ENCODE measurements at places on chromosomes 7 and 10.

DNA sequence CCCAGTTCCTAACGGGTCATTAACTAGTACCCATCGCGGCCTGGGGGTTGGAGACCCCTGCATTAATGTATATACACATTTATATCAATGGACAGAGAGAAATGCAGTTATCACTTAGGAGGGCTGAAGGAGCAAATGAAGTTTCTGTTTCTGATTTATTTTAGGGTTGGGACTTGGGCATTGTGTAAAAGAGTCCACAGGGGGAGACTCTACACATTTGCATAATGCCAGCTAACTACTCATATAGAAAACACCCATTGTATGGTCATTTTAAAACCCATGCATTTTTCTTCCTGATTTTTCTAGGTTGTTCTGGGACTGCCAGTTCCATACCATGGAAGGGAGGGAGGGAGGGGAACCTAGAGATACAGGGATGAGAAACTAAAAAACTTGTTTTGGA, 23.5 kb downstream of the BCCIP start:
- no peak for DNase-seq

DNA sequence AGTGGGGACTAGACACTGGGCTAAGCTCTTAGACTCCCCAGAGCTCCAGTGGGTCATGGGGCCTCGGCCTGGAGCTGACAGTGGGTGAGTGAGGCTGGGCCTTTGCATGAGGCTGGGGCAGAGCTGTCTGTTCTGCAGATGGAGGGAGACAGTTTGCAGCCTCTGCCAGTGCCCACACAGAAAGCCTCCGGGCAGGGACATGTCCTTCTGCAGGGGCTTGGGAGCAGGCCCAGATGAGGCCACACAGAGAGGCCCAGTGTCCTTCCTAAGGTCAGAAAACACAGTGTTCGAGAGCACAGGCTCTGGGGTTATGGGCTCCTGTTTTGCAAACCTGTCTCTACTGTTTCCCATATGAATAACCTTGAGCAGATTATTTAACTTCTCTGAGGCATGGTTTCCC, 25.1 kb upstream of the HK1 start:
- no peak for DNase-seq

- DNase-seq, result no peak
Measured at GRCh38 chr7:857661-858060, 18.7 kb upstream of the GET4 start.

- DNase-seq, result no peak
Measured at GRCh38 chr7:28754027-28754426, 204.1 kb downstream of the TRIL start.

DNA sequence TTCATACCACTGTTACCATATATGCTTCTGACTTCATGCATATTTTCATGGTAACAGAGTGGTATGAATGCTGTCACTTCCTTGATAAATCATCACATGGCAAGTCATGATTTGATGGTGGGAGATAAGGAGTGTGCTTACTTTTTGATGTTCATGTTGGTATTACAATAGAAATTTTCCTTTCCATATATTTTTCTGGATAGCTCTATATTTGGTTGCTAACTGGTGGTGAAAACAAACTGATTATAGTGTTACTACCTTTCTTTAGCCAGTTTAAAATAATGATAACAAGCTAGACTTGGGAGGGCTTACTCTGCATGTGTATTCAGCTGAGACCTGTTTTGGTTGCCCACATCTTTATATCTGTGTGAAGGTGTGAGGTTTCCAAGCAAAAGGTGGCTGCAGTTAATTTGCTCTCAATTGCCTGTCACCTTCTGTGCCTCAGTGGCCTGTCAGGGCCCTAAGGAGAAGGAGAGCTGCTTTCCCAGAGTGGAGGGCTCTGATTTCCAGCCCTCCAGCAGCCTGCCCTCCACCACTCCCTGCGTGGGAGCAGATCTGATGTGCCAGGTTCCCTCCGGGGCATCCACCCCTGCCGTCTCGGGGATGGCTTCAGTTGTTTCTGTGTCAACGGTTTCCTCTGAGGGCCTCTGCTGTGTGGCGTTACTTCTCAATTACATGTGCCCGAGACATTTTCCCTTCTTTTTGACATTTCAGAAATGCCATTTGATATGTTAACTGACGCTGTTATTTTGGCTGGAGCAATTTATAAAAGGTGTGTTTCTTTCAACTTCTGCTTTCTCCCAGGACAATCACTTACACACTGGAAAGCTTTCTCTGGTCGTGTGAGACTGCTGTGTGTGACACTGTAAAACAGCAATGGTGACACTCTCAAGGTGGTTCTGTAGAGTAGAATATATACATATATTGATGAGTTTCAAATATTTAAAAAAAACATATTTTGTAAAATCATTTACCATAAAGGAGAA, 107.7 kb upstream of the KLF6 start:
- no peak for DNase-seq

DNA sequence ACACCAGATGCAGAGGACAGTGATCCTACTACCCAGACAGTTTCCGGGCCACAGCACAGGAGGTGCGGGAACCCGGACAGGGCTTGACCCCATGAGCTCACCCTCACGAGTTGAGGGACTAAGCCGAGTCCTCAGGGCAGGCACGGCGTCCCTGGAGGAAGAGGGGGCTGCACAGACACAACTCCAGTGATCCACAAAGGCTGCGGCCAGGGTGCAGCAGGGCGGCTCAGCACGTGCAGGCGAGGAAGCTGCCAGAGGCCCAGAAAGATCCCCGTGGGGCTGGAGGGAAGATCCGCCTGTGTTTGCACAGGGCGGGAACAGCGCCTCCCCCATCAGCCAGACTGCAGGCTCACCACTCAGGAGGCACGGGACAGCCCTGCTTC, 45.9 kb upstream of the TMEM72 start:
- no peak for DNase-seq

GRCh38 chr7:132656846-132657776, 80.8 kb upstream of the PLXNA4 start:
- DNase-seq, result no peak

- DNase-seq, result no peak
Measured at GRCh38 chr7:146414373-146414772, 297.8 kb downstream of the CNTNAP2 start.

- peak; percentile 52 for DNase-seq
Measured at GRCh38 chr7:132430861-132431822, 145.1 kb downstream of the PLXNA4 start.

DNA sequence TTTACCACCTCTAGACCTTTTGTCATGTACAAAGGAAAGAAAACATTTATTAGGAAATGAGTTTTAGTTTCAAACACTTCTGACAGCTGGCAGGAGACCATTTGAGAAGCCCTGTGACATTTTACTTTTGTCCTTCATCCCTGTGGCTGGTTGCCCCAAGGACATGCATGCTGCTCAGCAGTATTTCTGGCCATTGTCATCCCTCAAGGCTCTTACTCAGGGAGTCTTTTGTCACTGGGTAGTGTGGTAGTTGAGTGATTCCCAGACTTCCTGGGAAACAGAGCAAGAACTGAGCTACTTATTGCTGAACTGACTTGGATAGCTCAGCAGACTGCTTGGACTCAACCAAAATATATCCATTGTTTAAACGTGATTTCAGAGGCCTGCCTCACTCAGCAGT, 142.8 kb downstream of the LRRC4 start:
- DNase-seq, result no peak

DNA sequence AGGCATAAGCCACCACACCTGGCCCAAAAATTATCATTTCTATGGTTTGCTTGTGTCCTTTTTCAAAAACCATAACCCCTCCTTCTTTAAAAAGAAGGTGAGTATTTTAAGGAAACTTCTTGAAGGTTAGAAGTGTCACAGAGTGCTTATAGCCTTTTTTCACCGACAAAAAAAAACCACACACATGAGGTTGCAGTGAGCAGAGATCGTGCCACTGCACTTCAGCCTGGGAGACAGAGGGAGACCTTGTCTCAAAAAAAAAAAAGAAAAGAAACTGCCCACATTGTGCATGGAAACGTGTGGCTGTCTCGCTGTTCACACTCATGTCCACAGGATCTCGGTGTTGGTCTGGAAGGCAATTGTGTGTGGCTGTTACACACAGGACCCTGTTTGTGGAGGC, 157.4 kb upstream of the PFKP start:
- DNase-seq, result no peak

GRCh38 chr10:118827053-118827452, 72.3 kb upstream of the CACUL1 start:
- no peak for DNase-seq

- no peak for DNase-seq
Measured at GRCh38 chr10:100827819-100828737, 82.7 kb downstream of the PAX2 start.

GRCh38 chr7:23863209-23863787, 153.3 kb downstream of the STK31 start:
- DNase-seq, result no peak

DNA sequence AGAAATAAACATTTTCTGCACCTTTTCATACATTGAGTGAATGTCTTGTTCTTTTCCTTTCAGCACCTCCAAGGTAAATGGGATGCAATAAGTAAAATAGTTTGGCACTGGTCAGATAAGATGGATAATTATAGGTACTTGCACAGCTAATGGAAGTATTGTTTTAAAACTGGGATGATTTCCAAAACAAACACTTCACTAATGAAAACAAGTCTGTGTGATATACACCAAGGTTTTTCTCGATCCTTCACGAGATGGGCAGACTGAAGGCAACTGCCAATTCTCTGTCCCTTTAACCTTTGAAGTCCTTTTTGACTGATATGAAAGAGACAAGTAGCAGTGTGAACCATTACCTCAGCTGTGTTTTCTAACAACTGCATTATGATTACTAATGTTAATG, 423.8 kb downstream of the GFRA1 start:
- no peak for DNase-seq

GRCh38 chr7:151437866-151438516, 1.9 kb downstream of the CRYGN start:
- DNase-seq, result no peak

DNA sequence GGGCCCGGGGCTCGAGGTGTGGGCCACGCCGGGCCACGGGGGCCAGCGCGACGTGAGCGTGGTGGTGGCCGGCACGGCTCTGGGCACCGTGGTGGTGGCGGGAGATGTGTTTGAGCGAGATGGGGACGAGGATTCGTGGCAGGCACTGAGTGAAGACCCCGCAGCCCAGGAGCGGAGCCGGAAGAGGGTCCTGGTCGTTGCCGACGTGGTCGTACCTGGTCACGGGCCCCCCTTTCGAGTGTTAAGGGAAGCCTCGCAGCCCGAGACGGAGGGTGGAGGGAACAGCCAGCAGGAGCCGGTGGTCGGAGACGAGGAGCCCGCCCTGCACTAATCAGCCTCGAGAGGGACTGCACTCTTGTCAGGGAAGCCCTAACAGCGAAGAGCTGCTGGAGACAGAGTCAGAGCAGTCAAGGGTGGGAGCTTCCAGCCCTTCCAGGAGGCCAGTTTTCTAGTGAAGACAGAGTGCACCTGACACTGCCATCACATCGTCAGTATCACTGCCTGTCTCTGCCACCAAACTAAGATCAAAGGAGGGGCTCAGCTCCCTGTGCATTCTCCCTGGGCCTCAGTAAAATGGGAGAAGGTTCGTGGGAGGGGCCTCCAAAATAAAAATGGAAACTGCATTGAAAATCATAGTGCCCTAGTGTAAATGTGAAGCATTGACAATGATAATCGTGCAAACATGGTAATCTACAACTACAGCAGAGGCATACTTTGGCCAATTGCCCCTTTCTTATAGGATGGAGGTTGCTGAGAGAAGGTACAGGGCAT, 1.3 kb downstream of the MBLAC1 start:
- DNase-seq, result no peak

DNA sequence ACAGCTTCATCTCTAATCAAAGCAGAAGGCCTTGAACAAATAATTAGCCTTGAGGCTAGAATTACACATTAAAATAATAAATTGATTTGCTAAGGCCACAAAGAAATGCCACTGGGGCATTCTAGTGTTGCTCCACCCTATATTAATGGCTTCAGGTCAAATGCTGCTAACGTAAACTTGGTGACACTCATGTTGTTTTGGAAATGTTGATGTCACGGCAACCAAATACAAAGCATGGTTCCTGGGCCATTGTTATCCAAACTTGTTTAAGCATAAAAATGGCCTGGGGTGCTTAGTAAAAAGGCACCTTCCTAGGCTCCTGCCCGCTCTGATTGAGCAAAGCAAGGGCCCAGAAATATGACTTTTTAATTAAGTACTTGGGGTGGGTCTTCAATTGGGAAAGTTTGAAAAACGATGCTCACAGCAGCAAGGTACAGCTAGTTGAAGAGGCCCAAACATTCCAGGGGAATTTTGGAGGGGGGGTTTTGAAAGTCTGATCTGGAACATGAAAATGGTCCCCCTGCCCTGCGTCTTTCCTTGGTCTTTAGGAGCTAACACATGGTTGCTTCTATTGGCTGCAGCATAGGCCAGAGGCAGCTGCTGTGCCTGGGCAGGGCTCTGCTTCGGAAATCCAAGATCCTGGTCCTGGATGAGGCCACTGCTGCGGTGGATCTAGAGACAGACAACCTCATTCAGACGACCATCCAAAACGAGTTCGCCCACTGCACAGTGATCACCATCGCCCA, 67.8 kb downstream of the ABCC2 start:
- no peak for DNase-seq

DNA sequence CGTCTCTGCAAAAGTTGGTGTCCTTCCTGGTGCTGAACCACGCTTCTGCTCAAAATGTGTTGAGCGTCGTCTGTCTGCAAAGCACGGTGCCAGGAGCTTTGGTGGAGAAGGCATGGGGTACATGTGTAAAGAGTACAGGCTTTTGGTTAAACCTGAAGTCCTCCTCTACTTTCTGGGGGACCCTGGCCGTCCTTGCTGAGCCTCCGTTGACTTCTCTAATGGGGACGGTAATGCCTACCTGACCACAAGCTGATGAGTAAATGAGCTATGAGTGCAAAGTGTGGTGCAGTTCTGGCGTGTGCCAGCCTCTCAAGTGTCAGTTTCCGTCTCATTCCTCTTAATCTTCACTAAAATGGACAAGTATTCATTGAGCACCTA, 527 bp upstream of the HERPUD2 start:
- DNase-seq, result no peak

- DNase-seq, result no peak
Measured at GRCh38 chr10:119479532-119479931, 63.0 kb downstream of the RGS10 start.

DNA sequence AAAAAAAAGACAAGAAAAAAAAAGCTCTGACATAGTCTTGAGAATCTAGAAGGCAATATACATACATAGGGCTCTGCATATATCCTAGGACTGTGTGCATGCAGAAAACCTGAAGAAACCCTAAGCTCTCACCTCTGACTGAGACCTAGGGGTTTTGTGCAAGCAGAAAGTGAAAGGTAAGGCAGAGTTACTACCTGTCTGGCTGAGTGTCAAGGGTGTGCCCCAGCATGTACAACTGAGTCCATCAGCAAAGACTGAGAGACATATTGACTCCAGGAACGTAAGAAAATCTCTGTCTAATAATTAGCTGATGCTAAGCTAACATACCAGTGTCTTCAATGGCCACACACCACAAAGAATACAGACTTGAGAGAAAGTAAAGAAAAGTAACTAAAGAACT, 16.3 kb upstream of the HNRNPH3 start:
- DNase-seq, result no peak
